Activated CD4-positive, alpha-beta T cell treated with anti-CD3 and anti-CD28 coated beads for 48 hours (primary cell): ENCODE measurements at places on chromosomes 7 and 10.

- DNase-seq: no peak
These were observed at the start of gene JAKMIP3 for GRCh38 chr10:132065491-132066105. JAKMIP3 (plus strand) TSS chr10:132065946; CDS start chr10:132104809, 38,863 bp downstream.

DNA sequence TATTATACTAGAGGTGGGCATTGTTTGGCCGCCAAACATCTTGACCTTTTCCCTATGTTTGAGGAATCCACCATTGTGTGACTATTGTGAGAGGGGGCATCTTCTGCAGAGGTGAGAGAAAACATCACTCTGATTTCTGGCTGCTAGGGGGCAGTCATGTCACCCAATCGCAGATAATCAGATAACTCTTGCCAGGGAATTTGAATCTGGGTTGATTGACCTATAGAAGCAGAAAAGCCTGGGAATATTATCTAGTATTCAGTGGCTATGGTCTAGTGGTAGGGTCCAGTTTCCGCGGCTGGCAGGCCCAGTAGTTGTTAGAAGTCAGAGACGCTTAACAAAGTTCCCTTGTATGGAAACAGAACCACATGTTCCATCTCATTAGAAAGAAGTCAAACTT, 808.5 kb downstream of the PHTF2 start:
- DNase-seq: no peak

DNA sequence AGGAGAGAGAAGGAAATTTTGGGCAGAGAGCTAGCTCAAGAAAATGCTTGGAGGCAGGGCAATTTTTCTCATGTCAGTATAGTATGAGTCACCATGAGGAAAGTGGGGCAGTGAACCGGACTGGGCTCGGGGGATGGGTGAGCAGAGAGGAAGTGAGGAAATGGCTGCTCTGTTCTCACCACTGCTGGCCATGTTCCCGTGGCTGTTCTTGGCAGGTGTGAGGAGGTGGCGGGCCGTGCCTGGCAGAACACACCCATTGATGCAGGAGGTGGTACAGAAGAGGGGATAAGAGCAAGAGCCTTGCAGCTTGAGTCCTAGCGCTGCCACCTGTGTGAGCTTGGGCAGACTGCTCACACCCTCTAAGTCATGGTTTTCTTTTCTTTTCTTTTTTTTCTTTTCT, 304.4 kb upstream of the LYZL1 start:
- no peak for DNase-seq

- DNase-seq: no peak
These were observed 45.1 kb upstream of the NPTX2 start for GRCh38 chr7:98571986-98572385.

DNA sequence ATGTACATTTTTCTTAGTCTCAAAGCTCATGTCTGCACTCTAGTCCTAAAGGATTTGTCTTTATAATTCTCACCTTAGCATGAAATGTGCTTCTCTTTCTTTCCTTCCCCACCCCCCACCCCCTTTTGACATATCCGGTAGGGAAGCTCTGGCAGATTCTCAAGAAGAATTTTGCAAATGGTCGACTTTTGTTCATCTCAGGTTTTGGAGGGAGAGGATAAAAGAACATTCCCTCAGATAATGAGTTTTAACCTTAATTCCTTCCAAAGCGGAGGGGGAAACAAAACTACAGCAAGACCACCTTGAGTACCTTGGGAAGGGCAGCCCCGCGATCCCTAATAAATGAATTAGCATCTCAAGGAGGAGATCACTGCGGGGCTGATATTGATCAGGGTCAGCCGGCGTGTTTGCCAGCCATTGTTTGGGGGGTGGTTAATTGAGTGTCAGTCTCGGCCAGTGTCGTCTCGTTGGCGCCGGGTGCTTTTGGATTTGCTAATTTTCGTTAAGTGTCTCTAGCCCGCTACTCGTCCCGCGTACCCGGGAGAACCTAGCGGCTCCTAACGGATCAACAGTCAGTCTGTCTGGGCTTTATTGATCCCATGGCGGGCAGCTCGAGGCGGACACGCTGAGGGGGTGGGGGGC, 874 bp upstream of the BAMBI start:
- peak; percentile 32 for DNase-seq

DNA sequence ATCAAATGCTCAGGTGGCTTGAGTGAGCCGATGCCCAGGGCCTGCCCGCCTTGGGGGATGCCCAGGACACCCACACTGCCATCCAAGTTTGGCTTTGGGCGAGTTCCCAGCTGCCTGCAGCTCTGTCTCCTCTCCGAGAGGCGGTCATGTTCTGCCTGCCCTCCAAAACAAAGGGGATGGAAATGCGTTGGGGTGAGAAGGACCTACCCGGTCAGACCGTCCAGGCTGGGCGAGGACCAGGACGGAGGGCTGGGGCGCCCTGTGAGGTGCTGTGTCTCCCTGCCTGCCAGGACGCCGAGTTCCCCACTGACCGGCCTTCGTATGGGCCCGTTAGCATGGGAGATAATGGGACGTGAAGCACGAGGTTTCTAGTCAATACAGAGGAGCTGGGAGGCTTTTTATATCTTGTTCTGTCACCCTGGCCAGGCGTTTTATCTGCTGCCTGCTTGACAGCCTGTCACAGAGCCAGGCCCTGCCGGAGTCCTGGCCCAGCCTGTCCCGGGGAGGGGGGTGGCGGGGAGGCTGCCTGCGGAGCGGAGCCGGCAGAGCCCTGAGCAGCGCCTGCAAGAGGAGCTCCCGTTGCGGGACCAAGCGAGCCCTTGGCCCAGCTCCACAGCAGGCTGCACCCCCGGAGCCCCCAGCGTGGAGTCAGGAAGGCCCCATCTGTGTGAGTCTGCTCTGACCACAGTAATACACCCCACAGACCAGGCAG, 22.0 kb upstream of the ELFN1 start:
- DNase-seq: no peak

GRCh38 chr10:67527351-67527750, 168.6 kb downstream of the CTNNA3 start:
- no peak for DNase-seq

DNA sequence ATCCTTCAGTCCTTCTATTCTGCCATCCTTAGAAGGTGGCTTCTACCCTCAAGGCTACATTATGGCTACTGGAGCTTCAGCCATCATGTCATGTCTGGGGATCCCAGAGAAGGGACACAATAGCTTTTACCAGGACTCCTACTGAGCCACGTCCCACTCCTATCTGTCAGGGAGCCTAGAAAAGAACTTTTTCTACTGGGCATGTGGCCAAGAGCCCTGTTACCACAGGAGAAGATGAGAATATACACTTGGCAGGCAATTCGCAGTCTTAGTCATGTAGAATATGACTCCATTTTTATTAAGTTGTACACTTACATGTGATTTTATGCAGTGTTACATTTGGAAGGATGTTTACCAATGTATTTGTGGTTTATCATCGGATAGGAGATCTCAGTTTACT, 64.6 kb upstream of the KCNMA1 start:
- DNase-seq: no peak

DNA sequence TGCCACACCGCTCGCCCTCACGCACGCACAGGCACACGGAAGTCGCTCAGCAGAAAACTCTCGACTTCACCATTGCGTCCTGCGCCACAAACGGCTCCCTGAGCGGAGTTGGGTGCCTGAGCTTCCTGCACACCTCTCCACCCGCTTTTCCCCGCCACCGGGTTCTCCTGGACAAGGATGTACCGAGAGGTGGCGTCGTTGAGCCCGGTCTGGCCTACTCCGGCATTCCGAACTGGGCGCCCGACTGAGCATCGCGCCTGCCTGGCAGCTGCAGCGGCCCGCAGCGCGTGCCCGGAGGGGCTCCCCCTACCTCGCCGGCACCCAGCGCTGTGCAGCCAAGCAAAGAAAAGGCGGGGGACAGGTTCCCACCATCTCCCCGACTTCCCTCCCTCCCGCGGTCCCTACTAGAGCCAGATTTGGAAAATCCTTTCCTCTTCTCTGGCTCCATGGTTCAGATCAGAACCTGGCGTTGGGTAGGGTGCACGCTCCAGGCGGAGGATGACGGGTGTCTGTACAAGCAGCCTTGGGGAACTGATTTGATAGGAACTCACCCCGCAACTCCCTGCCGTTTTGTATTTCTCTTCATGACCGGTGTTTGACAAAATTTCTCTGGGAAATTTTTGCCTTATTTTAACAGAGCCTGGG, 1.7 kb downstream of the SORCS3 start:
- DNase-seq: peak; percentile 68

GRCh38 chr10:91036807-91037411, 116.0 kb upstream of the ANKRD1 start:
- no peak for DNase-seq

DNA sequence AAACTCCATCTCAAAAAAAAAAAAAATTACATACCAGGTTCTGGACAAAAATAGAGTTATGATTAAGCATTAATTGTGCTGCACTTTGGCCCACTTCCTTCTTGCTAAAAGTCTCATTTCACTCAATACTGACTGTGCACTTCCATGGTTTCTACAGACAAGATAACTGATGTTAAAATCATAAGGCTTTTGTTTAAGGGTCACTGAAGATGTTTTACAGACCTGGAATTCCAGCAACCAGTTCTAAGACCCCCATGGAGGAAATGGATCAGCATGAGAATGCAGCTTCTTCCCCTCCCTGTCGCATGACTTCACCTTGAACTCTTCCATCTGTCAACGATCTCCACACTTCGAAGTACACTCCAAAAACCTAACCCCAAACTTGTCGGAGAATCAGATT, 1191.8 kb upstream of the AUTS2 start:
- no peak for DNase-seq

- no peak for DNase-seq
These were observed 40.5 kb downstream of the SPDYE5 start for GRCh38 chr7:75532639-75533038.
